Stimulated activated CD4-positive, alpha-beta T cell treated with anti-CD3 and anti-CD28 coated beads, Interleukin-15, amount 100 ng/mL, for 1 hour (primary cell): ENCODE measurements at places on chromosomes 1 and 21.

GRCh38 chr1:70204600-70204999 is 779 bp downstream of the LRRC40 start:
- DNase-seq = no peak

- DNase-seq = no peak
These were observed 33.1 kb upstream of the LMO4 start for GRCh38 chr1:87295445-87296110.

- no peak for DNase-seq
These were observed 2.8 kb upstream of the CASQ2 start for GRCh38 chr1:115771094-115771846.

DNA sequence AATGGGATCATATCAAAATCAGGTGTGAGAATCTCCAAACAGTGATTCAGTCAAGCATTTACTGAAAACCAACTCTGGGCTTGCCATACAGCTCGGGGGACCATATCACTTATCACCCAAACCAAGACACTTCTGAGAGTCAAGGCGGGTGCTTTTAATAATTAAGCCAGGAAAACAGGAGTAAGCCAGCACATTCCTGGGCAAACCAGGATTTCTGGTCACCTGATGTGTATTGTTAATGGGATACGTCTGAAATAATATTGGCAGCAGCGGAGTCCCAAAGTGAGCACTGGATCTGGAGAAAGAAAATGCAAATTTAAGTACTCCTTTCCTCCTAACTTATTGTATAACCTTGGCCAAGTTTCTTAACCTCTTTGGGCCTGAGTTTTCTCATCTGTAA is 17.6 kb downstream of the OSCP1 start:
- DNase-seq = no peak

DNA sequence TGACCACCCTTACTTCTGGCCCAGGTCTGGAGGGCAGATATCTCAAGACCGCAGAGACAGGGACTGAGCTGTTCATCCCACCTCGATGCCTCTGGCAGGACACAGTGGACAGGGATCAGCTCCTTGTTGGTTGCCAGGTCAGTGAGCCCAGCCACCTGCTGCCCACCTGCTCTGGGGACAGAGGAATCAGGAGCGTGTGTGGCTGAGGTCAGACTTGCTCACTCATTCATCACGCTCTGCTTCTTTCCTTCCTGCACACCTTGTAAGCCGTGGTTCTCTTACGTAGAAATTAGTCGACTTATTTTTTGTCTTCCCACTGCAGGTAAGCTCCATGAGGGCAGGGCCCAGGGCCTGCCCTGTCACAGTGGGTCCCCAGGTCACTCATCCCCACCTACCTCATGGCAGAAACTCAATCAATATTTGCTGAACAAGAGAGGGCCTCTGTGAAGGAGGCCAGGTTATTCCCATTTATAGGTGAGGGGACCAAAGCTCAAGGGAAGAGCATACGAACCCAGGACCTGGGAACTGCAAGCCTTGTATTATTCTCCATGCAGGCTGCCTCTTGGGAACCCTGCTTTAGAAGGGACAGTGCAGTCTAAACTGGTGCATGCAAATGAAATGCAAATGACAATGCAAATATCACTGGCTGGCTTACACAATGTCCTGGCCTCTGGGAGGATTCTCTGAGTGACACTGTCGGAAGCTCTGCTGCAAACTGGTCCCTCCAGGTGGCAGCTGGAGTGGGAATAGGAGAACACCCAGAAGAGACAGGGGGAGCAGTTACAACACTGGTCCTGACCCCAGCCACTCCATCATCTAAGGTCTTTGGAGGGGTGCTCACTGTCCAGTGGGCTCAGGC is 58.4 kb upstream of the PAX7 start:
- no peak for DNase-seq

DNA sequence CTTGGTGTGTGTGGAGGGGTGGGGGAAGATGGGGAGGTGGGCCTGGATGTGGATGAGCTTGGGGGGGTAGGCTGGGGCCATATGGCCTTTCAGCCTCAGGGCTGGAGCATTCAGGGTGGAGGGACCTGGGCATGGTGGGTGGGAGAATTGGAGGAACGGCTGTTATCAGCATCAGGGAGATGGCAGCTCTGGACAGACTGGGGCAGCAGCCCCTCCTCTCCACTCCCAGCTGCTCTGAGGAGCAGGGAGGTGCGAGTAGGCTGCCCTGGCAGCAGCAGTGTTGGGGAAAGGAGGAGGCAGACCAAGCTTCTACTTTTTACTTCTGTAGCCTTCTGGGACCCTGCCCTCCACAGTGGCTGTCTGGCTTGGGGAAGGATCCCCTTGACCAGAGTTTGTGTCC is 10.2 kb downstream of the PPFIA4 start:
- no peak for DNase-seq

DNA sequence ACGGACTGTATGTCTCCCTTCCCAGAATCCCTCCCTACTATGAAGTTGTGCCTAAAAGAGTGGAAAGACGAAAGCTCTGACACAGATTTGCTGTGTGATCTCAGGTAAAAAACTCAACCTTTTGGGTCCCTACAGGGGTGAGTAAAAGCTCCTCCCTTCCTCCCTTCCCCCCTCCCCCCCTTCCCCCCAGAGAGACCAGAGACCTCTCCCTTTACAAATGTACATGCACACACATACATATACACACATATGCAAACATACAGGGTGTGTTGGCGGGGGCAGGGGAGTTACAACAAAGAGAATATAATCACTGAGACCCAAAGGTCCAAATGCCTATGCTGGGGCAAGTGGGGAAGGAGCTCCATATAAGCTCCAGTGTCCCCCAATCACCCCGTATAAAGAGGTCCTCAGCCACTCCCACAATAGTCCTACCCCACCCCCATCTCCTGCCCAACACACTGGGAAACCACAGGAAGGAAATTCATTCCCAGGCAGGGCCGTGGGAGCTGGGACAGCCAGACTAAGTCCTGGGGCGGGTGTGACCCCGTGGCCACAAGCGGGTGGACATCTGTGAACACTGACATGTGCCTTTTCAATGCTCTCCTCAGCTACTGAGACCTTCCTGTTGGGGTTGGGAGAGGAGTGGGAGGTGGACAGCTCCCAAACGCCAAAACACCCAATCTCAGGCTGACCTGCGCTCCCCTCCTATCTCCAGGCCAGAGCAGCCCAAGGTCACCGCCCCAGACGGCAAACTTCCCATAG is 2.0 kb downstream of the MEF2D start:
- no peak for DNase-seq

GRCh38 chr1:55558515-55558914 is 343.4 kb upstream of the USP24 start:
- DNase-seq = no peak

- no peak for DNase-seq
These were observed 35.4 kb downstream of the RGS4 start for GRCh38 chr1:163104385-163105099.

DNA sequence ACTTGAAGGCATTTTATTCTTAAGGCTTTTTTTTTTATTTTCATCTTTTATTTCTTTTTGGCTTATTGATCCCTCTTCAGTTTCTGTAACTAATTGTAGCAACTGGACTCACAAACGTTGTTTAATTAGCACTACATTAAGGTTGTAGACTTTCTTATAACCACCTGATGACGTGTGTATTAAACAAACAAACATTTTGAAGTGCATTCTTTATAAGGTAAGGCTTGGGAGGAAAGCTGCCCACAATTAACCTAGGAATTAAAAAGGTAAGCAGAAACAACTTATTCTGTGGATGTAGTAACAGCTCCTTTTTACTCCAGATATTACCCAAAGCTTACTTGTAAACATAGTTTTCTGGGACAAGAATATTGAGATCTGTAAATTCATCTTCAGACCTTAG is 55.0 kb downstream of the CAMSAP2 start:
- no peak for DNase-seq

DNA sequence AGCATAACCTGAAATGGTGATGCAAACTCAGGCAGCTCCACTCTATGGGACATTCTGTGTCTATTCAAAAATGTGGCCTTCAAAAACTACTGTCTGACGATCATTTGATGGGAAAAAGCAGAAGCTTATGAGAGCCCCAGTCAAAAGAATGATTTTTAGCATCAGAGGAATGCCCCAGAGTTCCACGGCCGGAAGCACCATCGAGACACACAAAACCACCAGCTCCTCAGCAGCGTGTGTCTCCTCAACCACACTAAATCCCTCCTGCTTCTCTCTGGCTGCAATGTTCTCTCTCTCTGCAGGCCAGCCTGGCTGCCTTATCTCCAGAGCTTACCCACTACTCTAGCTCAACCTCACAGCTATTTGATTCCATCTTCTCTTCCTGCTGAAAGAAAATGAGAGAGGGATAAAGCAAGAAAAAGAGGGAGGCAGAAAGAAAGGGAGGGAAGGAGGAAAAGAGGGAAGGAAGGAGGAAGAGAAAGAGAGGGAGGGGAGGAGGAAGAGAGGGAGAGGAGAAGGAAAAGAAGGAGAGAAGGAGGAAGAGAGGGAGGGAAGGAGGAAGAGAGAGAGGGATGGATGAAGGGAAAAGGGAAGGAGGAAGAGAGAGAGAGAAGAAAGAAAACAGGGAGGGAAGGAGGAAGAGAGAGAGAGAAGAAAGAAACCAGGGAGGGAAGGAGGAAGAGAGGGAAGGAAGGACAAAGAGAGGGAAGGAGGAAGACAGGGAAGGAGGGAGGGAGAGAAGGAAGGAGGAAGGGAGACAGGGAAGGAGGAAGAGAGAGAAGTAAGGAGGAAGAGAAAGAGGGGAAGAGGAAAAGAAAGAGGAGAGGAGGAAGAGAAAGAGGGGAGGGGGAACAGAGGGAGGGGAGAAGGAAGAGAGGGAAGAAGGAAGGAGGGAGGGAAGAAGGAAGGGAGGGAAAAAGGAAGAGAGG is 33.5 kb upstream of the LAPTM5 start:
- DNase-seq = no peak

GRCh38 chr1:236099355-236099974 is 34.6 kb upstream of the NID1 start:
- DNase-seq = no peak

DNA sequence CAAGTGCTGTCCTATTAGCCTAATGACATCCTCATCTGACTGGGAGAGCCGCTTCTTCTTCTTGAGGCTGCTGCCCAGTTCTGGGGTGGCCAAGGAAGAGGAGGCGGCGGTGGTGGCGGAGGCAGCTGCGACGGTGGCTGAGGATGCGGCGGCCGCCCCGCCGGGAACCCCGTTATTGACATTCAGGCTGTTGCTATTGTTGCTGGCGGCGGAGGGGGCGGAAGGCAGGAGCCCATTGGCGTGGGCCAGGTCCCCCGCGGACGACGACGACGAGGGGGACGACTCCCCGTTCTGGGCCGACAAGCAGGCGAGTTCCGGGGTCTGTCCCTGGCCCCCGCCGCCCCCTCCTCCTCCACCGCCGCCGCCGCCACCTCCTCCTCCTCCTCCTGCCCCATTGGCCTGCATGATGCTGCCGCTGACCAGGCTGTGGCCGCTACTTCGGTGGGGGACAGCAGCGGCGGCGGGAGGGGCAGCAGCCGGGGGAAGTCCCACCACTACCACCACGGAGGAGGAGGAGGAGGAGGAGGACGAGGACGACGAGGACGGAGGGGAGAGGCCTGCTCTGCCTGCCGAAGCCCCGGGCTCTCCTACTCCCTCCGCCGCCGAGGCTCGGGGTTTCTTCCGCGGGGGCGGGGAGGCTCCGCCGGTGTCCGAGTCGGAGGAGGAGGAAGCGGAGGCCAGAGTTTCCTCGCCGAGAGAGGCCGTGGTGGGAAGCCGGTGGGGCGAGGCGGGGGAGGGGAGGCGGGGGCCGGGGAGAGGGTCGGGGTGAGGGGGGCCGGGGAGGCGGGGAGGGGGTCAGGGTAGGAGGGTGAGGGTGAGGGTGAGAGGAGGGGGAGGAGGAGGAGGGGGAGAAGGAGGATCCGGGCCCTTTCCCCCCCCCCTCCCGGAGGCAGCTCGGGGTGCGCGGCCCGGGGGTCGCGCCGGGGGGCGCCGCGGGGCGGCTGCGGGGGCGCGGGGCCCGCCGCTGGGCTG is 610 bp downstream of the WDR26 start:
- peak; percentile 5 for DNase-seq

DNA sequence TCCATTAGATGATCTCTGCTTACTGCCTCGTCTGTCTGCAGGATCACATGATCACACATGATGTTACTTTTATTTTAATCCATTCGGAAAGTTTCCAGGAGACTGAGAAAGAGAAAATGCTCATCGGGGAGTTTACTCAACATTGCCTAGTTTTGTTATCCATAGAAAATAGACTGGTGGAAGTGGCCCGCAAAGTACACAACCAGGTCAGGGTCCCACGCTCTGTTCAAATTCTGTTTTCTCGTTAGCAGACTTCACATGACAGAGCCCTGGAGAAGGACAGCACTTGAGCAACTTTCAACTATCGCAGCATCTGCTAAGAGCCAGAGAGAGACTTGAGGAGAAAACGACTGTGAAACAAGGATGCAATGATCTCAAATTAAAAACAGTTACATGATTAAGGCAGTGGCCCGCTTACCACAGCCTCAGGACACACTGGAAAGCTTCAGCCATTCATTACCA is 44.2 kb downstream of the ADAMTS1 start:
- DNase-seq = no peak

GRCh38 chr1:234885601-234886000 is 243.0 kb downstream of the TOMM20 start:
- DNase-seq = no peak

GRCh38 chr1:79617777-79618176 is 611.2 kb upstream of the ADGRL4 start:
- DNase-seq = no peak

DNA sequence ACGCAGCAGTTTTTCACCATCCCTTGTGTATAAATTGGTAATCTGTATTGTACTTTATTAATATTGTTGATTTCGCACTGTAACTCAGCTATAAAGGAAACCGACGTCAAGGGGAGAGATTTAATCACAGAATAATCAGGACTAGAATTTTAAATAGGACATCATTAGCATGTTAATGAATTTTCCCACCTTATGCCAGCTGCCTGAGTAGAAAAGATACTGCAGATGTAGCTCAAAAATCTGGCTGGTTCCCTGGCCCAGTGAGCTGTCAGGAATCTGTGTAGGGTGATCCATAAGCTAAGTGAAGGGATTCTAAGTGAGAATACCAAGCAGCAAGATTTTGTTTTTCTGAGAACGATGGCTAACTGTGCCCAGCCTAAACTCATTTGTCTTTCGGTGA is 195.5 kb downstream of the DISC1 start:
- no peak for DNase-seq

DNA sequence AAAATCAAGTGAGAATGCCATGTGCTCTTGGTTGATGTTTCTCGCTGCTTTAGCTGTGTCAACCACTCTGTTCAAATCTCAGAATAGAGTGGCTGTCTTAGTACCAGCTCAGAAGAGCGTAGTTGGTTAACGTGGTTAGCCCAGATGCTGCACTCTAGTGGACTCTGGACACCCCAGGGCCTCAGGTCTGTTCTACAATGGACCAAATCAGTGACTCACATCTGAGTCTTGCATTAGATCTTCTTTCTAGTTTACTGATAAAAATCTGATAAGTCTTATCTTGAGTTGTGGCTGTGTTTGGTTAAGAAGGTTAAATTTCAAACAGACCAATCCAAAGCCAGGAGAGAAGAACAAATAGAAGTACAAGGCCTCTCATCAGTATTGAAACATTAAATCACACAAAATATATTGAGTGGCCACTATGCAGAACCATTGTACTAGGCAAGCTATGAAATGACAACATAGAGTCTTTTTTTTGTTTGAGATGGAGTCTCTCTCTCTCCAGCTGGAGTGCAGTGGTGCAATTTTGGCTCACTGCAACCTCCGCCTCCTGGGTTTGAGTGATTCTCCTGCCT is 104.1 kb downstream of the NR5A2 start:
- DNase-seq = no peak

GRCh38 chr1:161486806-161487741 is 18.2 kb upstream of the FCGR2A start:
- DNase-seq = no peak

- DNase-seq = no peak
These were observed 140.8 kb downstream of the ASTN1 start for GRCh38 chr1:177023726-177024125.
